ENCODE measurements at places on chromosomes 1 and 21.

DNA sequence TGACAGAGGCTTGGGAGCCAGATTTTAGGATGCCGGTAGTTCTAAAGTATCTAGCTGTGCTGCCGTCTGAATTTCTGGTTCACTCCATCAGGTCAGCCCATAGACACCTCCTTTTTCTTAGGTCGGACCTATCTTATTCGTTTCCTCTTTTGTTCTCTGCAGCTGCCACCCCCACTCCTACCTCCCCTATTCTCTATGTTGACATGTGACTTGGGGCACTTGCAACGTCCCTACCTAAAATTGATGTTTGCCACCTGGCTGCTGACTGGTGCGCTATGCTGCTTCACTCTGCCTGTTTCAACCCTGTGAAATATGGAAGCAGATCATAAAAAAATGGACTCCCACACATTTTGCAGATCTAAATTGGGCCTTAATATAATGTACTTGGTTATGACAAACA, 55.3 kb downstream of the PBX1 start:
- DNase-seq: no peak

- DNase-seq: no peak
Observed at GRCh38 chr21:37891972-37892371, 24.3 kb downstream of the KCNJ6 start.

DNA sequence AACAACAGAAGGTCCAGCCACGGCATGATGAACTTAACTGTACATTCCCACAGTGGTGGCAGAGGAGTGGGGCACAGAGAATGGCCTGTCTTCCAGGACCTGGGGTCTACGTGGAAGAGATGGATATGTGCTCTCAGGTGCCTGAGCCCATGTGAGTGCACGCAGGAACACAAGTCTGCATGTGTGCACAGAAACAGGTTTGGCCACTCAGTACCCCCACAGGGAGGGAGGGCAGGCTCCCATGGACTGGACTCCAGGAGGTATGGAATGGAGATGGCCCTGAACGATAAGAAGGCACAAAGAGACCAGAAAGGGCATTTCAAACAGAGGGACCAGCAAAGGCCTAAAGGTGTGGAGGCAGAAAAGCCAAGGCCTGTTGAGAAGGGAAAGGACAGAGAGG, 10.8 kb downstream of the COL9A2 start:
- no peak for DNase-seq

DNA sequence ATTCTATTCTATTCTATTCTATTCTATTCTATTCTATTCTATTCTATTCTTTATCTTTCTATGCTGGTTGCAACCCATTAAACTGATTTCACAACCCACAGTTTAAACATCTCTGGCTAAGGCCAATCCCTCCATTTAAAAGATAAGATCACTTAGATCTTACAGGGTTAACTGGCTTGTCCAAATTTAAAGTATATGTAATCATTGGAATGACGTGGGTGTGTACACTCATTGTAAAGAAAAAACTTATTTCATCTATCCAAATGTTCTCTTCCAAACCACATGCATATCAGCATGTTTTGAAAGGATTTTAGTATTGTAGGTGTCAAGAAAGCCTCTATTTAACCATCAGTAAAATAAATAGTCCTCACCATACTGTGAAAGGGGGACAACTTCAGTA, 299.6 kb upstream of the RUNX1 start:
- DNase-seq: no peak

Data from cerebellar nuclear complex (tissue), 1 donor.